ENCODE measurements at places on chromosomes 7 and 10. TPM values are rescaled to one million over a fixed set of nuclear protein-coding genes. Genes with fewer than 3 reads are reported as not detected.

GRCh38 chr10:79447911-79448731 lies 2.7 kb upstream of the ZCCHC24 start:
- DNase-seq: no peak

GRCh38 chr7:147861058-147861716 lies 729.4 kb upstream of the C7orf33 start:
- DNase-seq: no peak

- no peak for DNase-seq
These were observed 192.1 kb downstream of the LRMDA start for GRCh38 chr10:75623310-75624093.

- DNase-seq: no peak
These were observed 215.1 kb upstream of the FRMD4A start for GRCh38 chr10:14545827-14546226.

GRCh38 chr7:75798770-75799169 lies 14.8 kb downstream of the CCL24 start:
- DNase-seq: no peak

GRCh38 chr7:32015133-32015532 lies 55.1 kb downstream of the PDE1C start:
- DNase-seq: no peak

DNA sequence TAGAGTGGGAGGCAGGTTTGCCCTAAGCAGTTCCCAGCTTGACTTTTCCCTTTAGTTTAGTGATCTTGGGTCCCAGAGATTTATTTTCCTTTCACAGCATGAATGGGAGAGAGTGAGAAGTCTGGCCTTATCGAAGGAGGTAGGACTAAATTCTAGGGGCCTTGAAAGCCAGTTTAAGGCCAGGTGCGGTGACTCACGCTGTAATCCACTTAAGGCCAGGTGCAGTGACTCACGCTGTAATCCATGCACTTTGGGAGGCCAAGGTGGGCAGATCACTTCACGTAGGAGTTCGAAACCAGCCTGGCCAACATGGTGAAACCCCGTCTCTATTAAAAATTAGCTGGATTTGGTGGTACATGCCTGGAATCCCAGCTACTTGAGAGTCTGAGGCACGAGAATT lies 392.2 kb downstream of the ACTR3B start:
- no peak for DNase-seq

GRCh38 chr7:124364283-124364682 lies 331.4 kb upstream of the TMEM229A start:
- DNase-seq: no peak

DNA sequence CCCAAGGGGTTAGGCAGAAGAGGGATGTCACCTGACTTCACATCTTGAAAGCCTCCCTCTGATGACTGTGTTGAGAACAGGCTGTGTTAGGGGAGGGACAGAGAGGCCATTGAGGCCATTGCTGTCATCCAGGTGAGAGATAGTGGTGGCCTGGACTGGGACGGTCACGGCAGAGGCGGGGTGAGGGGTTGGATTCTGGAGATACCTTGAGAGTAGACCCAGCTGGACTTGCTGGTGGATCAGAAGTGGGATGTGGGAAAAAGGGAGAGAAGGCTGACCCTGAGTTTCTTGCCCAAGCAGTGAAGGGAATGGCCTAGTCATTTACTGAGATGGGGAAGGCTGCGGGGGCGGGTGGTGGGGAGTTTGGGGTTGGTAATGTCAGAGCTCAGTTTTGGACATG lies 13.6 kb downstream of the MTURN start:
- DNase-seq: no peak

DNA sequence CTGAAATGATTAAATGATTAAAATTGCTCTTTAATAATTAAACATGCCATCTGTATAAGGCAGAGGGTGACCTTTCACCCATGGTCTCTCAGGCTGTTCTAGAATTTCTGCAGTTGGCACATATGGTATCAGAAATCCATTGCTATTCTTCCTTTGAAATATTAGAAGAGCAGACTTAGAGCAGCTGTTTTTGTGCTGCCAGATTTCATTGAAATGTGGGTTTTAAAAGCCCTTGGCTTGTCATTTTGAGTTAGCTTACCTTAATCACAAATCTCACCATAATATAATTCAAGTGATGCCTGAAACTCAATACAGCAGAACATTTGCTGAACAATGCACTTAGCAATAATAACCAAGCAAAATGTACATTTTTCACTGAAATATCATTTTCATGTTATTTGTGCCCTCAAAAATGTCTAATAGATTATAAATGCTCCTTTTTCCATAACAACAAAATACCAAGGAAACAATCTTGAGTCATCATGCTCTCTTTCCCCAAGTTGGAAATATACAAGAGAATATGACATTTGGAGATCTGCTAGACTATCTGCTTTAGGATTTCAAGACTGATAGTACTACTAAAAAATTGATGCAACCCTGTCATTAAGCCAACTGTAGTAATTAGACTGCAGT lies 16.1 kb upstream of the PTTG1IP2 start:
- DNase-seq: no peak

Gene PRKAR2B
- total RNA-seq: 16.3 TPM
